ENCODE measurements at places on chromosomes 12 and 14.

GRCh38 chr12:77979597-77980250 lies 149.0 kb downstream of the NAV3 start:
- no peak for DNase-seq

DNA sequence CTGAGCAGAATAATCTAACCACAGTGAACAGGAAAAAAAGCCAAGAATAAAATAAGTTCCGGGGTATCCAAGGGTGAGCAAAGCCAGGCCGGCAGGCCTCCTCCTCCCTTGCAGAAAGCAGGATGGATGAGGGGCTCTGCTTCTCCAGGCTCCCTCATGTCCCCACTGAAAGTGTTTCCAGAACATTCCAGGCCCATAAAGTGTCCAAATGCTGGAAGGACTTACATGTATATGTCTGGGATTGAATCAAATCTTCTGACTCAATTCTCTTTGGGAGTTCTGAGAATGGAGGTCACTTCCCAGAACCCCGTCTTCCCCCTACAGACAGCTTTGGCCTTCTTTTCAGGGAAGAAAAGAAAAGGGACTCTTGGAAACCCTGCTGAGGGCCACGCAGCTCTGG lies 25.0 kb upstream of the BDKRB1 start:
- DNase-seq = no peak

GRCh38 chr14:100730581-100730980 lies 3.9 kb downstream of the DLK1 start:
- no peak for DNase-seq

- DNase-seq = no peak
These were observed 183.0 kb downstream of the CALM1 start for GRCh38 chr14:90579816-90580215.

DNA sequence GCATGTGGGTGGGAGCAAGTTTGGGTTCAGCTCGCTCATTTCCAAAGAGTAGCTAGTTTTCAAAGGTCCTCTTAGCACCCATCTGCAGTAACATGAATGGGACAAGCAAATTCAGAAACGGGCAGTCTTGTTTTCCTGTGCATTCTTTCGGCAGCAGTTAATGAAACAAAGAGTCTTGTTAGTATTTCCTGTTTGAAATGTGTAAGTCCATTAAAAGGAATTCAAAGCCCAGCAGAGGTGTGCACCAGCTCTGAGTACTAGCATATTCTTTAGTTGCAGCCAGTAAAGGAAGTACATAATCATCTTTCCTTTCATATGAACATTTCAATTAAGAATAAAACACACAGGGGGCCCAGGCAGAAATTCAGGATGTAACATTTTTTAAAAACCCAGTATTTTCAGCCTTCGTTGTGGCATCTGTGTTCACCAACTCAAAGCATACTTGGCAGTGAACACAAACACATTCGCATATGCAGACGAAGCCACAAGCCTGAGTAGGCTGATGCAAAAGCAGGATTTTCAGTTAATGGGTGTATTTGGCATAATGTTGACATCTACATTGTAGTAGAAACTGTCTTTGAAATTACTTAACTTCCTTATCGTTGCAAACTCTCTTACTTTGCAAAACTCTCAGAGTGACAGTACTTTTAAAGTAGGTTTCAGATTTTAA lies 570.0 kb upstream of the FLRT2 start:
- no peak for DNase-seq

GRCh38 chr12:23098110-23098509 lies 473.1 kb downstream of the ETNK1 start:
- DNase-seq = no peak

DNA sequence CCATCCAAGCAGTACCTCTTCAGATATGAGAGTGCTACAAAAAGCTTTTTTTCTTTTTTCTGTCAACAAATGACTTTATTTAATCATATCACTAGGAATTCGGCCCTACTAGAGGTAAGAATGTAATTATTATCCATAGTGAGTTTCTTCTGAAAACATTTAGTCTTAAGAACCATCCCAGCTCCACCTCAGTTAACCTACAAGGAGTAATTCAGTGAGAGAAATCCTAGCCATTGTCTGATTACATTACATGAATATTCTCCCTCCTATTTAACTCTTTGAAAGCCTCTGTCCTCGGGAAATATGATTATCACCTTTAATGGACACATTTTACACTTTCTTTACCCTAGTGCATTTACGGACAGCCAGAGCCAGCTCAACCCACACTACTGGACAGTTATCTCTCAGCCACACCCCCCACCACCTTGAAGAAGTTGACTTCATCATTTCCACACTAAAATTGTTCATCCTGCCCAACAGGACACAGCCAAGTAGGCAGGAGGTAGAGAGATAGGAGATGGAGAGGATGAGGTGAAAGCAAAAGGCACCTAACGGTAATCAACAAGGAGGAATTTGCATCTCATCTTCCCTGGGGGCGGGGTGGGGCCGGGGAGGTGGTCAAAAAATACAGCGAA lies 1.3 kb downstream of the PPFIA2 start:
- DNase-seq = no peak

DNA sequence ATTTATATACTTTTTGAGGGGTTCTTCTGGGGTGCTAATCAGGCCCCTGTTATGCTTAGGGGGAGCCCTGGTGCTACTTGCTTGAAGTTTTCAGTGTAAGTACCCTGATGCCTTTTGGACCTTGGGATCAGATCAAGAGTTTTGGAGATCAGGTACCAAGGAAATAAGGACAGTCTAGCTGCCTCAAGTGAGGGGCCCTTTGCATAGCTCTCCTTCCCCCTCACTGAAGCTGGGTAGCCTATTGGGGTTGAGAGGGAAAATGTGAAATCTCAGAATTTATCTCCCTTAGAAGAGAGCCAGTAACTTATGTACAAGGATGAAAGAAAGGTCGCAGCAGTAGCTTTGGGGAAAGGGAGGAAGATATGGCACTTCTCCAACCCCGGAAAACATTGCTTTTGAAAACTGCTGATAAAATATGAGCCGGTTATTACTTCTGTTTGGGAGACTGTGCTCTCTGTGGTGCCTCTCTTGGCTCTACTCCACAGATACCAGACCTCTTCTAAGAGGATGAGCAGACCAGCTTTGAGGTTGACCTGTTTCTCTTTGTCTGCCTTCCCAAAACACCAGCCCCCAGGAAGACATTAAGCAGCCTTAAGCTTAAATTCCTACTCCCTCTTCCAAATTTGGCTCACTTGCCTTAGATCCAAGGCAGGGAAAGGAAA lies 8.8 kb upstream of the AMHR2 start:
- DNase-seq = no peak

- DNase-seq = no peak
These were observed 630.9 kb upstream of the ATXN7L3B start for GRCh38 chr12:73906757-73907156.

DNA sequence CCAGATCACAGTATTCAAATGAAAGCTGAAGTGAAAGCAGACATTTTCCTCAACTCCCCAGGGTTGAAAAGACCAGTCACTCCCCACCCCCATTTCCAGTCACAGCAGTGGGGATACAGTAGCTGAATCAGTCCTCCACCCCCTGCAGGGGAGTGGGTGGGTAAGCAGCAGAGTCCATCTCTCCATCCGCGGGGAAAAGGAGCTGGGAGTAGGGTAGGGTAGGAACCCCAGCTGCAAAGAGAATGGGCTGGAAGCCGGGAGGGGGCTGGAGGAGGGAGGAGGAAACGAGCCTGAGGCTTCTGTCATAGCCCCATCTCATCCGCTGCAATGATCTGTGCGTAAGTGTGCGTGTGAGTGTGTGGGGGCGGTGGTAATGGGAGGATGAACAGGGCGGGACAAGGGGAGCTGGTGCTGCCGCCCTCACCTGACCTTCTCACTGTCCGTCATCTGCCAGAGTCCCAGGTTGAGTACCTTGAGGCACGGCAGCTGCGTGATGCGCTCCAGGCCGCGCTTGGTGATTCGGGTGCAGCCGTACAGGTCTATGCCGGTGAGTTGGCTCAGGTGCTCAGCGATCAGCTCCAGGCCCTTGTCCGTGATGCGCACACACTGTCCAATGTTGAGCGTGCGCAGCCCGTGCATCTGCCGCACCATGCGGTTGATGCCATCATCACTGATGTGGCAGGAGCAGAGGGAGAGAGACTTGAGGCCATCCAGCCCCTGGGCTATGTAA lies 1.8 kb downstream of the FBXL14 start:
- no peak for DNase-seq

- DNase-seq = no peak
These were observed 595 bp upstream of the METAP2 start for GRCh38 chr12:95473231-95473883.

- DNase-seq = no peak
These were observed 58.2 kb downstream of the DICER1 start for GRCh38 chr14:95098984-95099599.

- no peak for DNase-seq
These were observed 411.9 kb downstream of the TMEM121 start for GRCh38 chr14:105938055-105938863.

GRCh38 chr14:37046815-37047214 lies 125.6 kb downstream of the SLC25A21 start:
- no peak for DNase-seq

- DNase-seq = no peak
These were observed 110.6 kb downstream of the BMP4 start for GRCh38 chr14:53845813-53846693.

GRCh38 chr14:60661721-60662120 lies 12.4 kb upstream of the SIX1 start:
- no peak for DNase-seq

All from type B pancreatic cell (in vitro differentiated cells).